Articular chondrocyte of knee joint (primary cell): ENCODE measurements at places on chromosomes 2 and 18. TPM values are rescaled to one million over a fixed set of nuclear protein-coding genes. Genes with fewer than 3 reads are reported as not detected.

GREB1L gene
- total RNA-seq: under 0.01 and 0.11 TPM in 2 replicates

PLCL1 gene
- total RNA-seq: 0.39 and 0.65 TPM in 2 replicates

GAL3ST2 gene
- 0.26 TPM in 1 of 2 replicates, not detected in the other for total RNA-seq

TRABD2A gene
- 0.26 and 0.65 TPM in 2 replicates for total RNA-seq

SH3RF3 gene
- total RNA-seq: 8.2 and 10.8 TPM in 2 replicates

PLA2R1 gene
- 30.1 and 35.5 TPM in 2 replicates for total RNA-seq

SERPINB2 gene
- total RNA-seq: 0.22 TPM in 1 of 2 replicates, not detected in the other

EHBP1 gene
- total RNA-seq: 92.4 and 102 TPM in 2 replicates

POTEC gene
- total RNA-seq: not detected in 2 replicates
